Suprapubic skin (tissue), 4 donors: ENCODE measurements at places on chromosomes 2 and 18.
A peak's percentile ranks its signal among the peaks of the same experiment; 100 is the strongest.

DNA sequence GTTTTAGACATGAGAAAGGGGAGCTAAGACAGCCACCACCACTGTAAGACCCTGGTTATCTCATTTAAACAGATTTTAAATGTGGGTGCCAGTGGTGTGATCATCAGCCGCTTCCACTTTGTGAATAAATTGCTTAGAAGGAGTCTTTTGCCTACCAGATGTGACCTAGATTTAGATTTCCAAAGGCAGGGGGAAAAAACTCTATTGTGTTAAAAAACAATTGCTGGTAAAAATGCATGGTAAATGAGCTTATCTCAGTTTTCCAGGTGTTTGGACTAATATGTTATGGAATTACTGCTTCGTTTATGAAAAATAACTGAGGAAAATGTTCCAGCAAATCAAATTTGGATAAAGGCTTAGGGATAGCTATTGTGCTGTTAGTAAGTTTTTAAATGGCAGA is 466.3 kb upstream of the RAB12 start:
- DNase-seq = no peak
- H3K27me3 ChIP-seq = no peaks in the 10 kb centered on the region
- H3K4me3 ChIP-seq = no peak overlapping the region
- H3K36me3 ChIP-seq = no peaks in the 10 kb centered on the region
- H3K4me1 ChIP-seq = peaks cover 15% of the 10 kb centered on the region
- no peak overlapping the region for H3K27ac ChIP-seq

GRCh38 chr2:79530443-79530842 is 17.6 kb downstream of the CTNNA2 start:
- H3K4me1 ChIP-seq = no peaks in the 10 kb centered on the region
- no peak overlapping the region for H3K27ac ChIP-seq
- no peak overlapping the region for H3K4me3 ChIP-seq
- no peaks in the 10 kb centered on the region for H3K36me3 ChIP-seq
- H3K27me3 ChIP-seq = no peaks in the 10 kb centered on the region

GRCh38 chr2:24329700-24330099 is 30.6 kb downstream of the ITSN2 start:
- DNase-seq = no peak
- no peak overlapping the region for H3K4me3 ChIP-seq
- H3K36me3 ChIP-seq = peaks cover 4% of the 10 kb centered on the region
- H3K4me1 ChIP-seq = peaks cover 21% of the 10 kb centered on the region
- no peaks in the 10 kb centered on the region for H3K27me3 ChIP-seq

DNA sequence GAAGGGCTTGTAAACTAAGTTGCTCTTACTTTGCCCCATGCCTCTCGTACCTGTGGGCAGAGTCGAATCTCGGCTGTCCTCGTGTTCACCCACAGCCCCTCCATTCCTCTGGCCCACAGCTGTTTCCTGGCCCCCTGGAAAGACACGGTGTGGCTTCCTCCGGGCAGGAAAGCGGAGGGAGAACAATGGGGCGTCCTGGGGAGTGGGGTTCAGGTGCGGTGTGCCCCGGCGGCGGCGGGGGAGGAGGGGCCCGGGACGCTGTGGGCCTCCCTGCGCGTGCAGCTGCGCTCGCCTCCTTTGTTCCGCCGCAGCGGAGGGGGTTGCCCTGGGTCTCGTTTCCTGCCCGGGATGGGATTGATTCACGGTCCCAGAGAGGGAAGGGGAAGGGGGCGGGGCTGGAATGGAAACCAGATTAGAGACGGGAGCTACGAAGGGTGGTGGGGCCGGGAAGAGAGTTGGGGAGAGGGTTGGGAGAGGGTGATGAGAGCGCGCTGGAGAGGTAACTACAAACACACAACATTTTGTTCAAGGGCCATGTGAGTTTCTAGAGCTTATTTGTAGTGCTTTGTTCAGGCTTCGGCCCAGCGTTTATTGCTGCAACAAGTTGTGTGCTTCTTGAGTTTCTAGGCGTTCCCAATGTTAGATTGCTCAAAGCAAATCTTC is 796 bp downstream of the MYO1B start:
- no peaks in the 10 kb centered on the region for H3K27me3 ChIP-seq
- peak; percentile 84 for DNase-seq
- H3K36me3 ChIP-seq = no peaks in the 10 kb centered on the region
- peaks cover 35% of the 10 kb centered on the region for H3K4me1 ChIP-seq

DNA sequence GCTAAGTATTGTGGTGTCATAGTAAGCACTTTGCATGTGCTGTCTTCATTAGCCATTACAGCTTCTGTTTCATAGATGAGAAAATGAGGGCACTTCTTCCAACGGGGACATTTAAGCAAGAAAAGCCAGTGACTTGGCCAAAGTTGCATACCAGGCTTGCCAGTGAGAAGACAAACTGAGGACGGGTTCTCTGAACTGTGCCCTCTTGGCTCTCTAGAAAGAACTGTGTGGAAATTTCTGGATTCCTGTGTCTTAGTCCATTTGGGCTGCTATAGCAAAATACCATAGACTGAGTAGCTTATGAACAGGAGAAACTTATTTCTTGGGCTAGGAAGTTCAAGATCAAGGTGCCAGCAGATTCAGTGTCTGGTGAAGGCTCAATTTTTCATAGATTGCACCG is 13.3 kb downstream of the CTIF start:
- no peaks in the 10 kb centered on the region for H3K27me3 ChIP-seq
- H3K27ac ChIP-seq = no peak overlapping the region
- H3K4me3 ChIP-seq = no peak overlapping the region
- no peaks in the 10 kb centered on the region for H3K36me3 ChIP-seq
- DNase-seq = no peak
- peaks cover 16% of the 10 kb centered on the region for H3K4me1 ChIP-seq

GRCh38 chr2:173407176-173407575 is 52.5 kb downstream of the CDCA7 start:
- H3K27me3 ChIP-seq = peaks cover 22% of the 10 kb centered on the region
- DNase-seq = no peak
- no peaks in the 10 kb centered on the region for H3K36me3 ChIP-seq
- H3K4me1 ChIP-seq = peaks cover 7% of the 10 kb centered on the region
- H3K4me3 ChIP-seq = no peak overlapping the region

- no peak for DNase-seq
- H3K36me3 ChIP-seq = no peaks in the 10 kb centered on the region
- no peak overlapping the region for H3K4me3 ChIP-seq
- no peak overlapping the region for H3K27ac ChIP-seq
- no peaks in the 10 kb centered on the region for H3K4me1 ChIP-seq
- H3K27me3 ChIP-seq = no peaks in the 10 kb centered on the region
Measured at GRCh38 chr18:10872304-10872703, 277.1 kb downstream of the PIEZO2 start.

- H3K4me1 ChIP-seq = no peaks in the 10 kb centered on the region
- DNase-seq = no peak
- no peak overlapping the region for H3K27ac ChIP-seq
- H3K36me3 ChIP-seq = no peaks in the 10 kb centered on the region
- H3K27me3 ChIP-seq = no peaks in the 10 kb centered on the region
Measured at GRCh38 chr2:126496493-126496892, 159.5 kb upstream of the GYPC start.

DNA sequence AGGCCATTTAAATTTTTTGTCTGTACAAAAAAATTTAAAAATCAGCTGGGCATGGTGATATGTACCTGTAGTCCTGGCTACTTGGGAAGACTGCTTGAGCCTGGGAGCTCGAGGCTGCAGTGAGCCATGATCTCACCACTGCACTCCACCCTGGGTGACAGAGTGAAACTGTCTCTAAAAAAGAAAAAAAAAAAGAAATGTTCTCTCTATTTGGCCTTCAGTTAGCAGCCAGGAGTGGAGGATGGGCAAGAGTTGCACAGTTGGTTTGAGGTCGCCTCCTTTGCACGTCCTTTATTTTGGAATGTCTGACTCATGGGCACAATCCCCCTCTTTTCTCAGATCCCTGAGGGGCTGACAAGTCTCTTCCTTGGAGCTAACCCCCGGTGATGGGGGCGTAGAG is 26.3 kb downstream of the ITM2C start:
- H3K36me3 ChIP-seq = no peaks in the 10 kb centered on the region
- H3K27ac ChIP-seq = no peak overlapping the region
- no peak overlapping the region for H3K4me3 ChIP-seq
- no peaks in the 10 kb centered on the region for H3K4me1 ChIP-seq
- H3K27me3 ChIP-seq = no peaks in the 10 kb centered on the region

GRCh38 chr18:78908462-78909260 is 71.0 kb upstream of the SALL3 start:
- H3K27ac ChIP-seq = no peak overlapping the region
- no peaks in the 10 kb centered on the region for H3K36me3 ChIP-seq
- H3K27me3 ChIP-seq = peaks cover 8% of the 10 kb centered on the region
- H3K4me1 ChIP-seq = no peaks in the 10 kb centered on the region

DNA sequence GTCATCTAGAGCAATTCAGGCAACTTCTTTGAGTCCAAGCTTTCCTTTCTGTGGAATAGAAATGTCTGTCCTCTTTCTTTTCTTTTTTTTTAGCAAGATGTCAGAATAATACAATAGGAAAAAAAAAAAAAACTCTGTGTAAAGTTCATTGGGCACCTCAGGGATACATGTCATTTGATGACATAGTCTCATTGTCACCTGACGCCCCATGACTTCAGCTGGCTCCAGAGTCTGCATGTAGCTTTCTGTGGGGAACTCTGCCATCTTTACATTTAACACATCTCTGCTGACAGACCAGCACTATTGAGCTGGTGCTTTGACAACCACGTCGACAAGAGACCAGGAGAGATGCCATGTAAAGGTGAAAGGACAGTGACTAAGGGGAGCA is 172.5 kb upstream of the KLF7 start:
- H3K27ac ChIP-seq = no peak overlapping the region
- no peak for DNase-seq
- H3K36me3 ChIP-seq = no peaks in the 10 kb centered on the region
- no peak overlapping the region for H3K4me3 ChIP-seq

DNA sequence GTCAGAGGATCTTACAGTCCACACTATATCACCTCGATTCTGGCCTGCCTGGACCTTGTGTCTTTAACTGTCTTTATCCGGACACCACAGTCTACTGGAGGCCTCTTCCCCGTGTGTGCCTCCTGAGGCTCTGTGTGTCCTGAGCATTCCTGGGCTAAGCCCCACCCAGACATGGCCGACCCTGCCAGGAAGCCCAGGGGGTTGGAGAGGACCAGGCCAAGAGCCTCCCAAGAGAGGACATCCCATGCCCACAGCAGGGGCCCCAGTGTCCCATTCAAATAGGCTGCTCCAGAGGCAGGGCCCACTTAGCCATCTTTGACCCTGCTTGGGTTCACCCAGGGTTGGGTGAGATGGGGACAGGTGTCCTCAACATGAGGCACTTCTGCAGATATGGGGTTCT is 84.7 kb upstream of the OTOS start:
- no peak overlapping the region for H3K4me3 ChIP-seq
- peaks cover 39% of the 10 kb centered on the region for H3K27me3 ChIP-seq
- H3K4me1 ChIP-seq = no peaks in the 10 kb centered on the region
- no peaks in the 10 kb centered on the region for H3K36me3 ChIP-seq
- H3K27ac ChIP-seq = no peak overlapping the region

GRCh38 chr18:45684341-45685115 is 39.5 kb upstream of the SLC14A1 start:
- H3K36me3 ChIP-seq = no peaks in the 10 kb centered on the region
- DNase-seq = no peak
- H3K4me1 ChIP-seq = no peaks in the 10 kb centered on the region
- no peak overlapping the region for H3K4me3 ChIP-seq
- no peak overlapping the region for H3K27ac ChIP-seq

GRCh38 chr2:1693723-1694122 is 50.6 kb downstream of the PXDN start:
- no peak overlapping the region for H3K4me3 ChIP-seq
- no peaks in the 10 kb centered on the region for H3K4me1 ChIP-seq
- peaks cover 7% of the 10 kb centered on the region for H3K36me3 ChIP-seq

DNA sequence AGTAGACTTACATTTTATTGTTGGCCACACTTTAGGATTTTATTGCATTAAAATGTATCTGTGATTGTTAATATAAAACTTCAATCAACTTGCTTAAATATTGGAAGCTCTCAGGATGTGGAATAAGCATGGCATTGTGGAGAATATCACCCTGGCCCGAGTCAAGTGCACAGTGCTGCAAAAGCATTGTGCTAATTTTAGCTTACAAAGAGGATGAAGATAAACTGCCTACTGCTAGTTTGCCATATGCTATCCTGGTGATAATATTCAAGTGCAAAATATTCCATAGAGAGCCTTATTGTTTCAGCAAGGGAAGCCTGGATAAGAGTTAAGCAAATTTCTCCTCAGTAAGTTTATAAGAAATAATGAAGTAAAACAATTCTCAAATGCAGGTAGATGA is 54.5 kb downstream of the MEIS1 start:
- no peaks in the 10 kb centered on the region for H3K27me3 ChIP-seq
- H3K36me3 ChIP-seq = no peaks in the 10 kb centered on the region

DNA sequence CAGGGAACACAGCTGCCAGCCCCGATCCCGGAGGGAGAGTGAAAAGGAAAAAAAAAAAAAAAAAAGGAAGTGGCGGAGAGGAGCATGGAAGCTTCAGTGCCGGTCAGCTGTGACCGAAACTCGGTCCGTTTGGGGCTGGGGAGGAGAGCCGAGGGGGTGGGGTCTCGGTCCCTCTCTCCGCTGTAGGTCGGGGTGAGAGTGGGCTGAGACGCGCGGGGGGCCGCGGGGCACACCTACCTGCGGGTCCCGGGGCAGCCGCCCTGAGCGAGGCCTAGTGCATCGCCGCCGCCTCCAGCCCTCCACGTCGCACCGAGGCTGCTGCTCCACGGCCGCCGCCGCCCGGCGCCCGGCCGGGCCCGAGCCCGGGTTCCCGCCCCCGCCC is 536 bp downstream of the VPS54 start:
- H3K4me1 ChIP-seq = peaks cover 45% of the 10 kb centered on the region
- H3K27ac ChIP-seq = peak overlapping the region; percentile 99
- no peaks in the 10 kb centered on the region for H3K27me3 ChIP-seq
- no peaks in the 10 kb centered on the region for H3K36me3 ChIP-seq
- H3K4me3 ChIP-seq = peak overlapping the region; percentile 83
- peak; percentile 78 for DNase-seq

DNA sequence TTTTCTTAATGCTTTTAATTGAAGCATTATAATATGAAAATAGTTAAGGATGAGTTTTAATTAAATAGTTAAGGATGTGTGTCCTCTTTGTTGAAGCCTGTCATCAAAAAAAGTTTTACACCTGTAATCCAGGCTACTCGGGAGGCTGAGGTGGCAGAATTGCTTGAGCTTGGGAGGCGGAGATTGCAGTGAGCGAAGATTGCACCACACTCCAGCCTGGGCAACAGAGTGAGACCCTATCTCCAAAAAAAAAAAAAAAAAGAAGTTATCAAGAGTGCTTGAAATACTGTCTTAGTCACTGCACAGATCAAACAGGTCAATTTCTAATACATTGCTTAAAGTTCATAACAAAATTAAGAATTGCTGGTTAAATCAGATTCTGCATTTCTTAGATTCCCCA is 193.6 kb downstream of the CD226 start:
- no peaks in the 10 kb centered on the region for H3K36me3 ChIP-seq
- H3K4me1 ChIP-seq = peaks cover 3% of the 10 kb centered on the region
- DNase-seq = no peak
